LHCN-M2 (cell line): ENCODE measurements at places on chromosomes 2 and 18. TPM values are rescaled to one million over a fixed set of nuclear protein-coding genes. Genes with fewer than 3 reads are reported as not detected.

Gene TMEM163
- 0.06 TPM in 2 replicates for total RNA-seq

DNA sequence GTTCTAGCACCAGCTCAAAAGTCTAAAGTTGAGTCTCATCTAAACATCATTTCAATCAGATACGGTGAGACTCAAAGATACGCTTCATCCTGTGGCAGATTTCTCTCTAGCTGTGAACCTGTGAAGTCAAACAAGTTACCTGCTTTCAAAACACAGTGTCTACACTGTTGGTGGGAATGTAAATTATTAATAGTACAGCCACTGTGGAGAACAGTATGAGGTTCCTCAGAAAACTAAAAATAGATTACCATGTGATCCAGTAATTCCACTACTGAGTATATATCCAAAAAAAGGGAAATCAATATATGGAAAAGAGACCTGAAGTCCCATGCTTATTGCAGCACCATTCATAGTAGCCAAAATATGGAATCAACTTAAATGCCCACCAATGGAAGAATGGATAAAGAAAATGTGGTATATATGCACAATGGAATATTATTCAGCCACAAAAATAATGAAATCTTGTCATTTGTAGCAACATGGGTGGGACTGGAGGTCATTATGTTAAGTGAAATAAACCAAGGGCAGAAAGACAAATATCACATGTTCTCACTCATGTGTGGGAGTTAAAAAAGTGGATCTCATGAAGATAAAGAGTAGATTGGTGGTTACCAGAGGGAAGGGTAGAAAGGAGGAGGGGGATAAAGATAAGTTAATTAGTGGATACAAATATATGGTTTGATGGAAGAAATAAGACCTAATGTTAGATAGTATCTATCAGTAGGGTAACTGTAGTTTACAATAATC, 11.7 kb downstream of the UBR3 start:
- DNase-seq = no peak

Gene SCYGR6
- not detected in 2 replicates for total RNA-seq

Gene NEB
- total RNA-seq = 0.32 and 2.6 TPM in 2 replicates

DNA sequence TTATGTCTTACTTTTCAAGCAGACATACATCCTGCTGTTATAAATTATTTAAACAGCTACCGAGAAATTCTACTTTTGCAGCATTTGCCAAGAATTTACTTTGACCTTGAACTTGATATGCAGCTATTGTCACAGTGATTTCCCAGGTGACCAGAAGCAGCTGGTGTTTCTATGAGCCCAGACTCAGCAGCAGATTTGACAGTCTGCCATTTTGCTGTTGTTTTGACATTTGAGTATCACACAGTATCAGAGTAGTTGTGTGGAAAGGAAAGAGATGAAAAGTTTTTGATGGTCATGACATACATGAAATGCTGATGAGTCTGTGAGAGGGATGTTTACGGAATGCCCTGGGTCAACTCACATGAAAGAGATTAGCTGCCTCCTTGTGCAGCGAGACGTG, 6.6 kb upstream of the CCDC195 start:
- no peak for DNase-seq

GRCh38 chr18:67139899-67140298, 376.6 kb downstream of the DSEL start:
- no peak for DNase-seq

Gene REG3A
- total RNA-seq = not detected in 2 replicates

GRCh38 chr2:170314744-170315447, 136.9 kb downstream of the MYO3B start:
- DNase-seq = no peak

Gene ELOA2
- not detected in 2 replicates for total RNA-seq

GRCh38 chr2:169047256-169048250, 16.4 kb upstream of the ABCB11 start:
- DNase-seq = no peak
